ENCODE measurements at places on chromosomes 2 and 18. TPM values are rescaled to one million over a fixed set of nuclear protein-coding genes. Genes with fewer than 3 reads are reported as not detected.

Gene NAGK
- total RNA-seq: 56.3 TPM

GRCh38 chr2:70775141-70775540 is 7.1 kb upstream of the ADD2 start:
- DNase-seq: no peak

- DNase-seq: peak; percentile 12
Measured at GRCh38 chr2:191038241-191038725, 24.3 kb upstream of the STAT1 start.

Gene TRABD2A
- 4.8 TPM for total RNA-seq

DNA sequence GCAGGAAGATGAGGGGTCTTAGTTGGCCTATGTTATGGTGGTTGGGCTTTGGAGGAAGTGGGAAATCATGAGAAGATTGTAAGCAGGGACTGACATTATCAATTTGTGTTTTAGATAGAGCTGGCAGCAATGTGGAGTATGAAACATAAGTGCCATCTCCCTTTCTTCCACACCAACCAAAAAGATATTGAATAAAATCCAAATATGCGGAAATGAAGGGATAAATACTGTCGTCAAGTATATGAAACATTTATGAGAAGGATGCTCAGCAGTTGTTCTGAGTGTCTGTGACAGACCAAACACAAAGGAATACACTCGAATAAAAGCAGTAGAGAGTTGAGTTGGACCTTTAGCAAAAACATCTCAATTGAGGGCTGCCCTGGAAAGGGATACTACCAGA is 1090.0 kb upstream of the ZEB2 start:
- no peak for DNase-seq

Gene KIF1A
- 2.2 TPM for total RNA-seq

- no peak for DNase-seq
Measured at GRCh38 chr2:3741867-3742602, 38.7 kb downstream of the DCDC2C start.

GRCh38 chr2:191846515-191847476 is at the start of gene CAVIN2:
Gene CAVIN2, minus strand, starts transcription at chr2:191847088. Its CDS starts 163 bp downstream, at chr2:191846925.
- peak; percentile 89 for DNase-seq

Gene ESPNL
- total RNA-seq: 5.5 TPM
